Esophagus muscularis mucosa (tissue), 4 donors: ENCODE measurements at places on chromosomes 16 and 17. TPM values are rescaled to one million over a fixed set of nuclear protein-coding genes. Genes with fewer than 3 reads are reported as not detected.

DNA sequence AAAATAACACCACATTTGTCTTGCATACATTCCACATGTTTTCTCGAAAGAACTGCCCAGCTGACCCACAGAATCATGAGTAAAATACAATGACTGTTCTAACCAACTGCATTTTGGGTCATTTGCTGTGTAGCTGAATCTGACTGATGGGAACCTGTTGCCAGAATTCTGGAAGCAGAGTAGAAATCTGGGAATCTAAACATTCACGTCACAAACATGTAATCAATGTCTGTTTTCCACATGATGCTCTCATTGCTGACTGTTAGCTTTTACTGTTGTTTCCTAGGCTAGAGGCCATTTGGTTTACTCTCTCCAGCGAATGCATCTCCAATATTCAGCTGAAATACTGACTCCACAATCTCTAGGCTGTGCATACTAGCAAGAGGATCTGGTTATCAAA, 710.1 kb downstream of the KCNJ2 start:
- DNase-seq: no peak

The CD7 gene
- total RNA-seq: not detected

- no peak for DNase-seq
Observed at GRCh38 chr16:17227278-17227677, 243.5 kb downstream of the XYLT1 start.

The CMTM2 gene
- total RNA-seq: not detected

The LRRC3C gene
- not detected for total RNA-seq

- no peak for DNase-seq
Observed at GRCh38 chr16:48426244-48427141, 41.3 kb upstream of the SIAH1 start.

GRCh38 chr16:8819411-8820034, 21.9 kb downstream of the PMM2 start:
- DNase-seq: no peak

GRCh38 chr17:76889323-76889722, 21.1 kb downstream of the MGAT5B start:
- no peak for DNase-seq

- DNase-seq: no peak
Observed at GRCh38 chr16:57734308-57734924, 1.2 kb upstream of the KATNB1 start.

The GH1 gene
- not detected for total RNA-seq

- no peak for DNase-seq
Observed at GRCh38 chr16:87390641-87391323, 1.4 kb upstream of the MAP1LC3B start.

The MT1A gene
- 371 TPM for total RNA-seq

- DNase-seq: no peak
Observed at GRCh38 chr17:62780951-62781350, 27.2 kb downstream of the MARCHF10 start.

GRCh38 chr17:48605409-48605919, 678 bp upstream of the HOXB6 start:
- DNase-seq: no peak

DNA sequence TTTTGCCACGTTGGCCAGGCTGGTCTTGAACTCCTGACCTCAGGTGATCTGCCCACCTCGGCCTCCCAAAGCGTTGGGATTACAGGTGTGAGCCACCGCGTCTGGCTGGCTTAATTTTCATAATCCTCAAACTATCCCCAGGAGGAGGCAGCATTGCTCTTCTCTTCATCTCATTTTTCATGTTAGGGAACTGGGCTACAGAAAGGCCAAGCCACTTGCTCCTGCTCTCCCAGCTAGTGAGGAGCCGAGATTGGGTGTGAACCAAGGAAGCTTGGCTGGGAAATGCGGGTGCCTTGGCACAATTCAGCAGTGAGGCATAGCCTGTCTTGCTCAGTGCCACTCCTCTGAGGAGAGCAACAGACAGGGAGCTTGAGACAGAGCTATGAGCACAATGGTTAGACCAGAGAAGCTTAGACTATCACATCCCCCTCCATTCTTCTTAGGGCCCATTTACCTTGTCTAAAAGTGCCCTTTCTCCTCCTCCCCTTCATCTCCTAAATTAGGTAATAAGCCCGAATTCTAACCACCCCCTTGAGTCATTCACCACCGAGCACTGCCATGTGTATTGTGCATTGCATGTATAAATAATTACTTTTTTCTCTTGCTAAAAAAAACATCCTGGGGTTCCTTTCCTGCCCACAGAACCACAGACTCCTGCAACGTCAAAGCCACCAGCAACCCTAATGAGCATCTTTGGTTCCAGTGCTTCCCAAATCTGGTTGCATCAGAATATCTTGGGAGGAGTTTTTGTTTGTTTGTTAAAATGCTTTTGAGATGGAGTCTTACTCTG, 20.0 kb upstream of the KIF19 start:
- no peak for DNase-seq
